ENCODE measurements at places on chromosomes 6 and 20.

DNA sequence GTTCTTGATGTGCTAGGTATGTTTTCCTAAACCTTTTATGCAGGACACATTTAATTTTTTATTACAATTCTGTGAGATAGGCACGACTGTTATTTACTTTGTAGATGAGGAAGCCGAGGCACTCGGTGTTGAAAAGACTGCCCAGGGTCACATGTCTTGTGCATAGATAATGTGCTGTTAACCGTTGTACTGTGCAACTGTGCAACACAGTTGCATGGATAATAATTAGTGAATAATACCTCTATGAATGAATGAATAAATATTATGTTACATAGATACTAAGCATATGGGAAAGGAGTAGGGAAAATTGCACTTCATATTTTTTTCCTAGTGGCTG, 60.3 kb upstream of the DEK start:
- DNase-seq, result no peak

DNA sequence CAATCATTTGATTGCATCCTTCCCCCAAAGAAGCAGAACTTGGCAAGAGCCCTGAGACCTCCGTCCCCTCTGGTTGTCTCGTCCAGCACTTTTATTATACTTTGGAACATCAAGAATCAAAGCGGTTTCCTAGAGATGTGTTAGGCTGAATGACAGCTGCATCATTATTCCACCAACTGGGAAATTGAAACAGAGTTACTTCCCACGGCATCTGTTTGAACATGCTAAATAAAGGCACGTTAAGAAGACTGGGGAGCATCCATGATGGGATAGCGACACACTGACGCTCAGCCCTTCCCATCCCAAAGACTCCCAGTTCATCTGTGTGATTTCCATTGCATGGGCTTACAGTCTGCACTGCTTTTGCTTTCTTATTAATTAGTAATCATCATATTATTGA, 147.8 kb downstream of the TBC1D7 start:
- DNase-seq, result no peak

DNA sequence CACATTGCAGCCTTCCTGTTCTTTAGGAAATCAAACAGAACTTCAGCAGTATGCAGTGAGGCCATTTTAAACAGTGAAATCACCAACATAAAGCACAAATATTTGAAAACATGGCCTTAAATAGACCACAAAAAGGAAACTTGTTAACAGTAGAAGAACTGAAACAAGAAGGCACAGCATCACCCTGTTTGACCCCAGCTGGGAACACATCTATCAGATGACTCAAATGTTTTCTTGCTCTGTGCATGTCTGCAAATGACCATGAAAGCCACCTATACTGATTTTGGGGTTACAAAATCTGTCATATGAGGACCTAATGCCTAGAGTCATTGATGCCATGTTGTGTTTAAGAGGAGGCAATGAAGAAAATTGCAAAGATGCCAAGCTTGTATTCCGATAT, 123.8 kb upstream of the ADGRF1 start:
- no peak for DNase-seq

GRCh38 chr20:11544029-11544678, 373.5 kb upstream of the BTBD3 start:
- peak; percentile 24 for DNase-seq

DNA sequence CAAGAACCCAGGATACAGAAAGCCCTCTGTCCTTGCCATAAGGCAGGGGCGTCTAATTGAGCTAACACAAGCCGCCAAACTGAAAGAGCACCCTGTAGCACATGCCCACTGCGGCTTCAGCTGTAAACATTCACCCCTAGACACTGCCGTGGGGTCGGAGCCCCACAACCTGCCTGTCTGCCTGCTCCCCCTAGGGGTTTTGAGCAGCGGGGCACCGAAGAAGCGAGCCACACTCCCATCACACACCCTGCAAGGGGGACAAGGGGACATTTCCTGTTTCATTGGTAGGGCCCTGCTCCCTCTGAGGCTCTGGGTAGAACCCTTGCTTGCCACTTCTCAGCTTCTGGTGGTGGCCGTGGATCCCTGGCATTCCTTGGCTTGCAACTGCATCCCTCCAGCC, 45.2 kb upstream of the BCLAF1 start:
- DNase-seq, result no peak

GRCh38 chr20:32456869-32457478, 98.8 kb downstream of the ASXL1 start:
- DNase-seq, result no peak

DNA sequence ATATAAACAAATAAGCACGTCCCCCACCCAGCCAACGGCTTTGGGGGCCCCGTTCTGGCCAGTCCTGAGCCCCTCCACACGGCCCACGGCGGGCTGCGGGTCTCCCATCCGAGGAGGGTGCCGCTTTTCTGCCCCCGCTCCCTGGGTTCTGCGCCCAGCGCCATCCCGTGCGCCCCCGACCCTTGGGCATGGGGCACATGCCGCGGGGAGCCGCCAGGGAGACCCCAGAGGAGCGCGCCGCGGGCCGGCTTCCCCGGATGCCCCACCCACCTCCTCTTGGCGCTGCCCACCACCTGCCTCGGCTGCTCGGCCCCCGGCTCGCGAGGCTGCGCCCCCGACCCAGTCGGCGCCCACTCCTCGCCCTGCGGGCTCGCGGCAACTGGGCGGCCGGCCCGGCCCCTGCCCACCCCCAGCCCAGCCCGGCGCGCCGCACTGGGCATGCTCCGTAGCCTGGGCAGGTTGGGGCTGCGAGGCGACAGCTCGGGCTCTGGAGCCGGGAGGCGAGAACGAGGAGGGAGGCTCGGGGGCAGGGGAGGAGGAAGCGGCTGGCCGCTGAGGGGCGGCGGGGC, 570 bp upstream of the PLCB4 start:
- DNase-seq, result peak; percentile 42

- no peak for DNase-seq
These were observed 24.4 kb upstream of the TLDC2 start for GRCh38 chr20:36851490-36851889.

DNA sequence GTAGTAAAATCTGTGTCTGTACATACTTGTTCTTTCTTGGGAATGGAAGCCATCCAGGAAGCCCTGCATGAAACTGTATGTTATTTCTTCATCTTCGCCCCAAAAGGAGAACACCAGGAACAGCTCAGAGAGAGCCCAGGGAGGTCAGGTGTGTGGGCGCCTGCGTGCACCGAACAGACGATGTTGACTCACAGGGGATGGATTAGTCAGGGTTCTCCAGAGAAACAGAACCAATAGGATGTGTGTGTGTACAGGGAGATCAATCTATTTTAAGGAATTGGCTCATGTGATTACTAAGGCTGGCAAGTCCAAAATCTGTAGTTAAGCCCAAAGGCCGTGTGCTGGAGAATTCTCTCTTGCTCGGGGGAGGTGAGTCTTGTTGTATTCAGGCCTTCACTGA, 45.7 kb downstream of the RNASET2 start:
- no peak for DNase-seq

- DNase-seq, result no peak
These were observed 20.9 kb downstream of the HLA-F start for GRCh38 chr6:29744131-29744530.

DNA sequence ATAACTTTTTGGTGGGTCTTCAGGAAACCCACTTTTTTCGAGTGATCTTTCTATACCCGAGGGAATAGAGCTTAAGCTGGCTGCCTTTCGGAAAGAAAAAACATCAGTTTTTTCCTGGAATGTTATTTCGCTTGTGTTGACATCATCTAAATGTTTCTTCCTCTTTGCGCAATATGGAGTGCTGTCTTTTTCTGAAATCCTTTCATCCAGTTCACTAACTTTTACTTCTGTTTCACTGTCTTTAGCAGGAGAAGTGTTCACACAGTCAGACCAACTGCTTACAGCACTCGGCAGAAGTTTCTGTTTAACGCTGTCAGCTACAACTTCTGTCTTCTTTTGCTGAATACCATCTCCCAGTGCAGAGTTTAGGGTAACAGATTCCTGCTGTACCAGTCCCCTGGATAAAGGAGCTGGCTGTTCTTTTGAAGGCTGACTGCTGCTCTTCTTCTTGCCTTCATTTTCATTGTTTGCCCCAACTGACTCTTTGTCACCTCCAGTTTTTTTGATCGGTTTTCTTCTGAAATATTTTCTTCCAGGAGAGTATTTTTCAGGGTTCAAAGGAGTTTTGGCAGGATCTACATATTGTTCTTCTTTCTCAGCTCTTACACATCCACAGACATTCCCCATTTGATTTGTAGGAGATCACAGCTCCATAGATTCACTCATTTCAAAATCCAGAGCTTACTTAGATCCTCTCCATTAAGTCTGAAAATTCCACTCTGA, 50.0 kb upstream of the DST start:
- DNase-seq, result no peak

- no peak for DNase-seq
These were observed 455.1 kb downstream of the CDC5L start for GRCh38 chr6:44842616-44843015.

GRCh38 chr20:16143596-16143995, 429.7 kb downstream of the KIF16B start:
- no peak for DNase-seq

DNA sequence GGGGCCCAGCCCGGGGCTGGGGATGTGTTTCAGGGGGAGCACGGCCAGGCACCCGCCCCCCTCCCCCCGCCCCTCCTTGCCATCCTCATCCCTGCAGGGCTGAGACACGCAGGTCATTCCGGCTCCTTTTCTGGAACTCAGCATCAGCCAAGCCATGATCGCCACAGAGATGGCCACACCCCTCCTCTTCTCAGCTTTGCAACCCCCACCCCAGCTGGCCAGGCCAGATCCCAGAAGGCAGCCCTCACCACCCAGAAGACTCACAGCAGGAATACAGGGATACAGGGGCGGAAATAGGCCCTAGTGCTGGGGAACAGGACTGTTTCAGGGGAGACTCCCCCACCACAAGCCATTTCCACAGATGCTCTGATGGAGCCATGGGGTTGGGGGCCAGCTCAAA, 33.5 kb downstream of the YTHDF1 start:
- no peak for DNase-seq

GRCh38 chr20:35490736-35491181, 35.4 kb downstream of the CEP250 start:
- DNase-seq, result no peak

DNA sequence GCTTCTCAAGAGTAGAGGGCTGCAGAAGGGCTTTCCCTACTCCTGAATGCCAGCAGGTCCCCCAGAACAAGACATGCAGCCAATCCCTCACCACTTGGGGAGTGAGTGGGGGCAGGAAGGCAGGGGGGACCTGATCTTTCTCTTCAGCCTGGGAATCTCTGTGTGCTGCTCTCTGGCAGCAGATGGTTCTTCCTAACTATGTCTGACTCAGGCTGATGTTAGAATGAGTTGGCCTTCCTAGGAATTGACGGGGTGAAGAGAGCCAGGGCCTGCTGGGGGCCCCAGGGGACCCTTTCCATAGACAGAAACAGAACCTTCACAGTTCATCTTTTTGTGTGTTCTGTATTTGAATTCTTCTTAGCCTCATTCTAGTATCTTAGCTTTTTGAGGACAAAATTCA, 29.0 kb upstream of the TCP11 start:
- no peak for DNase-seq

- DNase-seq, result no peak
These were observed 9.9 kb downstream of the HEY2 start for GRCh38 chr6:125759184-125759902.

DNA sequence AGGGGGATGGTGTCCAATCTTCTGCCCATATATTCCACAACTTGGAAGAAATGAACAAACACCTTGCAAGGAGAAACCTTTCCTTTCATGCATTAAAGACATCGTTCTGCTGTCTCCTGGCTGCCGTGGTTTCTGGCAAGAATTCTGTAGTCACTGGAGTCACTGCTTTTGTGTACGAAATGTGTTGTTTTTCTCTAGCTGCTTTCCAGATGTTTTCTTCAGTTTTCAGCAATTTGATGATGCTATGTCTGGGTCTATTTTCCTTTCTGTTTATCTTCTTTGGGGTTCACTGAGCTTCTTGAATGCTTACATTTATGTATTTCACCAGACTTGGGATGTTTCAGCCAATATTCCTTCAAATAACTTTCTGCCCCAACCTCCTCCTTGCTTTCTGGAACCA, 40.6 kb upstream of the SLCO4A1 start:
- no peak for DNase-seq

DNA sequence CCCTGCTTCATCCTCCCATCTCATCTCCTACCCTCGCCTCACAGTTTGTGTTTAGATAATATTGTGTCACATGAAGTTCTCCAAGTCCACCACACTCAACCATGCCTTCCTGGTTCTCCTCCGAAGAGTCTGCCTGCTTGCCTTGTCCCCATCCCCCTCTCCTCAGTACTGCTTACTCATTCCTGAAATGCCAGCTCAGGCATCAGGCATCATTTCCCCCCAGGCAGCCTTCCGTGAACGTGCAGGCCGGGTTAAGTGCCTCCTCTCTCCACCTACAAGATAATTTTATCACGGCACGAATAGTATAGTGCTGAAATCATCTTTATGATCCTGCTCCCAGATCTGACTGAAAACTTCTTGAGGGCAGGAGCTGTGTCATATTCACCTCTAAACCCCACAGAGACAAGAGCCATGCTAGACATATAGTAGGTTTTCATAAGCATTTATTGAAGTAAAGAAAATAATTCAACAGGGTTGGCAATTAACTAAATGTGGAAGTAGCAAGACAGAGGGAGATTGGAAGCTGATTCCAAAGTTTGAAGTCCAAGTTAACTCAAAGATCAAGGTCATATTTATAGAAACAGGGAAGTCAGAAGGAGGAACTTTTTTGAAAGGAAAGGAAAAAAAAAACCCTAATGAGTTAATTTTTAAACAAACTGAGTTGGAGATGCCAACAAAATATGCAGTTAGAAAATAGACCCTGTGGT, 48.7 kb upstream of the BMP2 start:
- DNase-seq, result no peak

DNA sequence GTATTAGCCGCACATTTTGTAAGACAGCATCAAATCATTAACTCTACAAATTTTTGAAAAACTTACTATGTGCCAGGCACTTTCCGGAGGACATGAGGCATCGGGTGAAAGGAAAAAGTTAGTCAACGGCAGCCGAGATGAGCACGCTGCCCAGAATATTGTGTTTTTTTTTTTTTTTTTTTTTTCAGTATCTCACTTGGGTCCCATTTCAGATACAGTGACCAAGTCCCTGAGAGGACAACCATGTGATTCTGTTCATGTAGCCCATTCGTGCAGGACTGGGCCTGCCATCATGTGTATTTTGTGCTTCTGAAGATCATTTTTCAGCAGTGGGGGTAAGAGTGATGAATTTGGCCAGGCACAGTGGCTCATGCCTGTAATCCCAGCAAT, 1.3 kb downstream of the SLA2 start:
- no peak for DNase-seq

DNA sequence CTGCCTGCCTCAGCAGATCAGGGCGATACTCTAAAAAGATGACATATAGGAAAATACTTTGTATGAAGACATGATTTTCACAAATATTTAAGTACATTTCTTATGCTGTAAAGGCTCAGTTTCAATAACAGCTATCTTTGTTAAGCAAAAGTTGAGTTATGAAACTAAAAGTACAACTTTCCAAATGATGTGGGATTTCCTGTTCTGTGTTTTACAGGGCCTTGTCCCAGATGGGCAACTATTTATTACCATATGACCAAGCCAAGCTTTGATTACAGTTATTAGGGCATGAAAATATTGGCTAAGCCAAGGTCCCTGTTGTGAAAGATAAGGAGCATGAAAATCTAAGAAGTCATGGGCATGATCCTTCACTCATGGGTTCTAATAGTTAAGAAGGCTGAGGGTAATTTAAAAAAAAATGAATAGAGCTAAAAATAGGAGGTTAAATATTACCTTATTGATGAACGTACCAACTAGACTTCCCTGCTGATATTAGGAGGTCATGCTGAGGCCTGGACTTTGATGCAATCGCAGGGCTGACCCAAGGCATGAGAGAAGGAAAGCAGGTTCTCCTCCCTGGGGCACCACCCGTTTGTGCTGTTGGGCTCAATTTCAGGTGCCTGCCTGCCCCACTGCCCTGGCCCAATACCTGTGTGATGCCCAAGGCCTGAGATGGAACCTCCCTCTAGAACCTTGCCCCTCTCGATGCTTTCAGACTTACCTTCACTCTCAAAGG, 294.4 kb upstream of the PRDM1 start:
- DNase-seq, result no peak
